Stimulated activated naive CD4-positive, alpha-beta T cell (primary cell): ENCODE measurements at places on chromosomes 1 and 21.

- DNase-seq, result no peak
These were observed 15.2 kb downstream of the ITPKB start for GRCh38 chr1:226723657-226724532.

DNA sequence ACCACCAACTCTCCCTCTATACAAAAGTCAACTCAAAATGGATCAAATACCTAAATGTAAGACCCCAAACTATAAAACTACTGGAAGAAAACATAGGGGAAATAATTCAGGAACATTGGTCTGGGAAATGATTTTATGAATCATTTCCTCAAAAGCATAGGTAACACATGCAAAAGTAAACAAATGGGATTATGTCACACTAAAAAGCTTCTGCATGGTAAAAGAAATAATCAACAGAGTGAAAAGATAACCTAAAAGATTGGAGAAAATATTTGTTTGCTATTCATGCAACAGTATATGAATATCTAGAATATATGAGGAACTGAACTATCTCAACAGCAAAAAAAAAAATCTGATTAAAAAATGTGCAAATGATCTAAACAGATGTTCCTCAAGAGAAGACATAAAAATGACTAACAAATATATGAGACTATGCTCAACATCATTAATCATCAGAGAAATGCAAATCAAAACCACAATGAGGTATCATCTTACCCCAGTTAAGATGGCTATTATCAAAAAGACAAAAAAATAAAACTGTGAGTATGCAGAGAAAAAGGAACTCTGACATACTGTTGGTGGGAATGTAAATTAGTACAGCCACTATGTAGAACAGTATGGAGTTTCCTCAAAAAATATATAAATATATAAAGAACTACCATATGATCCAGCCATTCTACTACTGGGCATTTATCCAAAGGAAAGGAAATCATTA lies 47.8 kb downstream of the VCAM1 start:
- no peak for DNase-seq

DNA sequence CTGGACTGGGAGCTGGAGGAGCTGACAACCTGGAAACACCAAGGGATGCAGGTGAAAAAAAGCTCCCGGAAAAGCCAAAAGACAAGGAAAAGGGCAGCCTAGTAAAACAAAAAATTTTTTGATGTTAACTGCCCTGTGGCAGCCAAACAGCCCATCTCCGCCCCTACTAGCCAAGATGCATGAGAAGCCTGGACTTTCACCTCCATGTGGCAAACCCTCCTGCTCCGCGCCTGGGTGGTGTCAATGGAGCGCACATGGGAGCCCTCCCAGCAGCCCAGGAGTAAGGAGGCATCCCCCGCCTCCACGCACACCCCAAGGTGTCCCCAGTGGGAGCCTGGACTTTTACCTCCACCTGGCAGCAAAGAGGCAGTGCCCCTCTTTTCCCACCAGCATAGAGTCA lies 30.5 kb downstream of the LEMD1 start:
- no peak for DNase-seq

DNA sequence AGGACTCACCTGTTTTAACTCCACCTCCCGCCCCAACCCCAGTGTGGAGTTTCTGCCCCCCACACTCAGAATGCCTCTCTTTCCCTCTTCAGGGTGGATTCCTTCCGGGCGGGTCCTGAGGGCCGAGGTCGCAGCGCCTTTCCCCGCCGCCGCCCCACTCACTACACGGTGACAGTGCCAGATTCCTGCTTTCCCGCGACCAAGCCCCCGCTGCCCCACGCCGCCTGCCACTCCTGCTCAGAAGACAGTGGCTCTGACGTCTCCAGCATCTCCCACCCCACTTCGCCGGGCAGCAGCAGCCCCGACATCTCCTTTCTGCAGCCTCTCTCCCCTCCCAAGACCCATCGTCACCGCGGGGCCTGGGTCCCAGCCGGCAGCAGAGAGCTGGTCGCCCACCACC lies 16.7 kb downstream of the INAVA start:
- no peak for DNase-seq

- no peak for DNase-seq
These were observed 125.2 kb downstream of the ZNF648 start for GRCh38 chr1:181936269-181936668.

GRCh38 chr1:153678519-153679336 lies at the start of gene NPR1:
Gene NPR1 (plus strand): TSS chr1:153678688. CDS start chr1:153679109, 421 bp downstream.
- no peak for DNase-seq

- no peak for DNase-seq
These were observed 32.7 kb downstream of the BMP8A start for GRCh38 chr1:39524171-39524570.

DNA sequence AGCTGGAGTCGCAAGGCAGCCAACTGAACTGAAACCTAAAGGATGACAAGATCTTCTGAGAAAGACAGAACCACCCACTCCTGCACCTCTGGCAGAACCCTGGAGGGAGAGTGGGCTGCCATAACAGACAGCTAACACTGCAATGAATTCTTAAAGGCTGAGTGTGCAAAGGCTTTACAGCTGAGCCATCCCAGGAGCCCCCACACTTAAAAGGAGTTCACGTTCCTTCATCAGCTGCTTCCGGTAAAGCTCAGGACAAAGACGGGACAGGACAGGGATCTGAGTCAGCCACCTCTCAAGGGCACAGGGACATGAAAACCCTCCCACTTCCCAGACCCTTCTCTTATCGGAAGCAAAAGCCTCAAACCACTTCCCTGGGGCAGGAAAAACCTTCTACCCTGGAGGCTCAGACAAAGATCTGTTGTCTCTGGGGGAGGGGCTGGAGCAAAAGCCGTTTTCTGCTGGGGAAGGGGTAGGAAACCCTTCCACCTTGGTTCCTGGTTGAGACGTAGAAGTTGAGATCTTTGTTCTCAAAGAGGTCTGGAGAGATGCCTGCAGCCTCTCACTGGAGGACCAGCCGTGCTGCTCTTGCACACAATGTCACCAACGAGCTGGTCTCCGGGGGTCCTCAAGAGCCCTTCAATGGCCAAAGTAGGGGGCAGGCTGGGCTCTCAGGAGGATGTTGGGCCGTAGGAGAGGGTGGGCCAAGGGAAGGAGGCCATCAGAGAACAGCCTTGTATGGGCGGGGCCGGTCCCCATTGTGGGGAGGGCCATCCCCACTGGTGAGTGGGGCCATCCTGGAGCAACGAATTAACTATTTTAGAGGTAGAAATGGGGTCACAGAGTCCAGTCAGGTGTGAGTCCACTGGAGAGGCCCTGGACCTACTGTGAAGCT lies 452.4 kb downstream of the PTPRU start:
- no peak for DNase-seq

GRCh38 chr21:36866419-36866818 lies 100.0 kb downstream of the HLCS start:
- no peak for DNase-seq

DNA sequence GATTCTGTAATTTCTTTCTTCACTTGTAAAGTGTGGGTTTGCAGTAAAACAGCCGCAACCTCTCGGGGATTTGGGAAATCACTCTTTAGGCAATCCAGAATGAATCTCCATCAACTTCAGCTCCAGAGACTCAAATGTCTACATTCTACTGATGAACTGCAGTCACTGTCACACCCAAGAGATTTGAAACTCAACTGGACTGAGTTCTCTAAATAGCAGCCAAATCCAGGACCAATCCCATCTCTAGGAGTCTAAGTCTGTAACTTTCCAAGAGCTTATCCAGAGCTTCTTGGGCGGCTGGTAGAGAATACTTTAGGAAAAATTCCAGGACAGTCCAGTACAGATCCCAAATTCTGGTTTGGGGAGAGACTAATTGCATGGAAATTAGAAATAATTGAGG lies 62.9 kb downstream of the ADAMTS1 start:
- DNase-seq, result no peak

DNA sequence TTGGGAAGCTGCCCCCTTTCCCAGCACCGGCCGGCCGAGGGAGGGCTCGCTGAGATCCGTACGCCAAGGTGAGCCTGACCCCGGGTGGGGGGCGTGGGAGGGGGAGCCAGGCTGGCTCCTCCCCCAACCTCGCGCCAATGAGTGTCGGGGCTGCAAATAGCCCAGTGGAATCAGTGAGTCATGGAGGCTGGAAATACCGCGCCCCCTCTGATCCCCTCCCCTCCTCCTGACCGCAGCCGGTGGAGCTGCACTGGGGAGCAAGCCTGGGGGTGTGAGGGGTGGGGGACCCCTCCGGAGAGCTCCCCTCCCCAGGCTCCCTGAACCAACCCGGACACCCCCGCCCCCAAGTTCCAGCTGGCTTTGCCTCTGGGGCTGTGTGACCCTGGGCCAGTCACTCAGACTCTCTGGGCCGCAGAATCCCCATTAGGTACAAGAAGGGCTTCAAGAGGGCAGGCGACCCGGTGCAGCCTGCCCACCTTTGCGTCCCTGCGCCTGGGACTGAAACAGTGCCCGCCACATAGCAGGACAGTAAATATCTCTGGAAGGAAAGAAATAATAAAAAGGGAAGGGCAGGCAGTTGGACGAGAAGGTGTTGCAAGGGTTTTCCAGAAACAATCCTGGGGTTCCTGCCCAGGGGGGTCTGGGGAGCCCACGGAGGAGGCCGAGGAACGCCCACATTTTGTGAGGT lies 4.5 kb downstream of the HSPB7 start:
- no peak for DNase-seq
